Fibroblast of upper back skin (primary cell): ENCODE measurements at places on chromosomes 5 and 9.

DNA sequence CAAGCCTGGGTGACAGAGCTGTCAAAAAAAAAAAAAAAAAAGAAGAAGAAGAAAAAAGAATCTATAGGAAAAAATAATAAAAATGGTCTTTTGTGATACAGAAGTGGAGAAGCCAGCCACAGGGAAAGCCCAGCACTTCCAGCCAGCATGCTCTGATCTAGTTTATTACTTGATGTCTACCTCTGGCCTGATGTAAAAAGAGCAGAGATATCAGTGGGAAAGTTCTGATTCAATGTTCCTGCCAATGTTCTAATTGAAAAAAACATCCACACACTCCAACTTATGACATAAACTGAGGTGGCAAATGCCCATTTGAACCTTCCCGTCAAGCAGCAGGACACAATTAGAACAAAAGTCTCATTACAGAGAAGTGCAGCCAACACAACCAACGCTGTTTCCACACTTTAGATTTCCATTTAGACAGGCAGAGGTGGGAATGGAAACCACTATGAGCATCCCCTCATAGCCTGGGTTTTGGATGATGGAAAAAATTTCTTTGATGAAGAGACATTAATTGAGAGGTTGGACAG lies 5.7 kb downstream of the RBM18 start:
- DNase-seq: no peak

GRCh38 chr5:113202746-113203716 lies 226.4 kb downstream of the DCP2 start:
- no peak for DNase-seq

DNA sequence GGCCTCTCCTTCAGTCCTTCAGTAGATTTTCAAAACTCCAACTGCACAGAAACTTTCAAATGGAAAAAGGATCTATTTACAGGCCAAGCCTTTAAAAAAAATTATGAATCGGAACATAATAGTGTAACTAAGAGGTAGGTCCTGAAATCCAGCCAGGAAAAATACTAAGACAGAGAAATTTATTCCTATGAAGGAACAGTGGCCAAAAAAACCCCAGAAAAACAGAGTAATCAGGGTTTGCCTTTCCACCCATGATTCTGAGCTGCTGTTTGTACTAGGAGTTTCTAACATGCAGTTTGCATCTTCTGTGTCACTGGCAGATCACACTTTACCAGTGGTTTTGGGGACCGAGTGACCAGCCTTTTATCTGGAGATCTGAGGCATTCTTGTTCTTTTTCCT lies 93.1 kb upstream of the TMED7 start:
- DNase-seq: no peak

DNA sequence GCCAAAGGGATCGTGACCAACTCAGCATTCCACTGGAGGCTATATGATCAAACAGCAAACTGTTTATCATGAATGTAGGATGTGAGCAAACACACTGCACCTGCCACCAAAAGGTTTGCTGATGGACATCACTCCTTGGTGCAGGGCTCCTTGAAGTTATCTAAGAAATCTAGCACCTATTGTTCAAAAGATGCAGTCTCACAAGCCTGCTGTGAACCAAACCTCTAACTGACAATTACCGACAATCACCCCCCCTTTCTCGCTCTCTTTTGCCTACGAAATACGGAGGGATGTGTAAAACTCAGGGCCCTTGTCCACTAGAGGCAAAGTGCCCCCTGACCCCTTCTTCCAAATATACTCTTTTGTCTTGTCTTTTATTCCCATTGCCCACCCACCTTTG lies 2.5 kb upstream of the CLTA start:
- no peak for DNase-seq

- DNase-seq: no peak
These were observed 40.7 kb upstream of the RAD23B start for GRCh38 chr9:107242073-107243030.

GRCh38 chr5:171714851-171715250 lies 70.8 kb upstream of the SMIM23 start:
- no peak for DNase-seq

GRCh38 chr5:110104726-110105669 lies 415.3 kb downstream of the MAN2A1 start:
- DNase-seq: peak; percentile 27

GRCh38 chr5:151905557-151905961 lies 19.1 kb downstream of the GLRA1 start:
- DNase-seq: peak; percentile 51

DNA sequence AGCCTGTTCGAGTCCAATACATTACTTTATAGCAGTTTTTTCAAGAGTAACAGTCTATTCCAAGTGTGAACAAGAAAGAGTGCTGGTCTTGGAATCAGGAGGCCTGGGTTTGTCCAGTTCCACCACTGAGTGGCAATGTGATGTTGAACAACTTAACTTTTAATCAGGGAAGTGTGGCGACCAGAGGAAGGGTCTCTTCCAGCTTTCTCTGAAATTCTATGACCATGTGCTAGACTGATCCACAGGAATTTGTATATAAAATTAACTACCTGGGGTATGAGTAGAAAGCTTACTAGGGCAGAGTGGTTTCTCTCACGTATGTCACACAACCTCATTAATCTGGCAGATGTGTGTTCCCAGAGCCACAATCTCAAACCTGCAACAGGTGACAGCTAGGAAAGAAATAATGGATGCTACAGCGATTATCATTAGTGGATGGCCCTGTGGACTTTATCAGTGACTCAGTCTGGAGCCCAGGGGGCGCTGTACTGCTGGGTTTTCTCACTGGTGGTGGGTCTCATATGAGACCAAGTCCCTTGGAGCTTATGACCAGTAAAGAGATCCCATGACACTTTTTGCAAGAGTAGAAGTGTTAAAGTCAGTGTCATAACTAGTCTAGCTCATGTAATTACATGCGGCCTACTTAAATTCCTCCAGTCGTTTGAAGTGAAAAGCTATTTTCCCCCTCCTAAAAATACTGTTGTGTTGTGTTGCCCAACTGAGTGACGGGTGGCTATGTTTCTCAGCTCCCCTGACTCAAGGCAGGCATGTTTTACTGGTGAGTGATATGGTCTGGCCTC lies 116.5 kb downstream of the GDNF start:
- peak; percentile 66 for DNase-seq

GRCh38 chr5:172078726-172079345 lies 72.4 kb upstream of the FBXW11 start:
- peak; percentile 38 for DNase-seq

GRCh38 chr5:1875281-1875842 lies 7.4 kb downstream of the IRX4 start:
- no peak for DNase-seq

GRCh38 chr5:149935431-149935901 lies 9.1 kb downstream of the PDE6A start:
- DNase-seq: no peak

- DNase-seq: no peak
These were observed 354.2 kb downstream of the MRPS30 start for GRCh38 chr5:45162974-45163373.

DNA sequence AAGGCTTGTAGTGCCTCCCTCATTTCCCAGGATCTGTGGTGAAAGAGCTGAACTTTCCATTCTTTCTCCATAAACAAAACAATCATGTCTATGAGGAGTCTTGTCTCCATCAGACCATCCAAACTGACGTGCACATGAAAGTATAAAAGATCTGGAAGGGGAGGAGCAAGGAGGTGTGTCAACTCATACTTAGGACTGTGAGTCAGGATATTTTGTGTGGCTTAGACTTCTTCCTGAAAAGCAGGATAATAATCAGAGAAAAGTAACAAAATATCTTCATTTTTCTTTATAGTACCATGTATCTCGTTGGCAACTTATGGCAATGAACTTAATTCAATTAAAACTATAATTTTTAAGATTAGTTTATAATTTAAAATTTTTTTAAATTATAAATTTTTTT lies 96.0 kb upstream of the PRRC1 start:
- DNase-seq: no peak

- peak; percentile 44 for DNase-seq
These were observed 123.7 kb downstream of the NTRK2 start for GRCh38 chr9:84793251-84793650.

GRCh38 chr5:96110300-96110699 lies 148.6 kb upstream of the ELL2 start:
- DNase-seq: no peak

DNA sequence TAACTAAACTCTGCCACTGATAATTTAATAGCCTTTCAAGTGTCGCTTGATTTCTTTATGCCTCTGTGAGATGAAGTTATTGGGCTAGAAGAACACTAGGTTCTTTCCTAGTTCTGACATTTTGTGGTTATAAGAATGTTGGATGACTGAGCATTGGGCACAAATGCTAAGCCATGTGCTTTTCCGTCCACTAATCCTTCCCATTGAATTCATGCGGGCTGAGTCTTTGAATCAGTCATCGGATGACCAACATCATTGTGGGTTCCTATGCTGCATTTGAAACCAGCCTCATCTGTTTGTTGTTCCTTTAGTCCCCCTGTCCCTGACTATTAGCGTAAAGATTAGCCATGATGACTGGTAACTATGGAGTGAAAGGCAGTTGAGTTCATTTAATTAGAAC lies 58.5 kb downstream of the ALDH1A1 start:
- DNase-seq: peak; percentile 48

GRCh38 chr9:27836661-27837401 lies 263.6 kb upstream of the C9orf72 start:
- DNase-seq: no peak

DNA sequence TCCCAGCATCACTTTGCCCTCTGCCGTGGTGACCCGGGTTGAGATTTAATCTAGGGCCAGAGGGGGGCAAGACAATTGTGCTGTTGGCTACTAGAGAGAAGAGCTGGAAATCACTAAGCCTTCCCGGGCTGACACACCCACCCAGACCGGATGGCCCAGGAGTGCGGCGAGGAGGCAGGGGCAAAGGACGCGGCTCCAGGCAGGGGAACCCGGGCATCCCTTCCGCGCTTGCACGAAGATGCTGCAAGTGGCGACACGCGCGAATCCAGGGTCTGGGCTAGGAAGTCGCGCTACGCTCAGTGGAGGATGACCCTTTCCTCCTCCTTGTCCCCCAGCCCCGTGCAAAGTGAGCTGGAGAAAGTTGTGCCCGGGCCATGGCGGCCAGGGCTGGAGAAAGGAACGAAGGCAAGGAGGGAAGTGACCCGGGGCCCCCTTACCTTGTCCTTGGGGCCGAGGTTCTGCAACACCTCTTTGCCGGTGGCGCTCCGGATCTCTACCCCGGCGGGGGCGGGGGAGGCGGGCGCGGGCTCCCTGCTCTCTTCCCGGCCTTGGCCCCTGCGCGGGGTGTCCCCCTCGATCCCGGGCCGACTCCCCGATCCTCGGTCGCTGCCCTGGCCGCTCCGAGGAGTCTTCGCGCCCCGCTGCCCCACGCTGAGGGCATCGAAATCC lies 693 bp downstream of the DPYSL3 start:
- no peak for DNase-seq

DNA sequence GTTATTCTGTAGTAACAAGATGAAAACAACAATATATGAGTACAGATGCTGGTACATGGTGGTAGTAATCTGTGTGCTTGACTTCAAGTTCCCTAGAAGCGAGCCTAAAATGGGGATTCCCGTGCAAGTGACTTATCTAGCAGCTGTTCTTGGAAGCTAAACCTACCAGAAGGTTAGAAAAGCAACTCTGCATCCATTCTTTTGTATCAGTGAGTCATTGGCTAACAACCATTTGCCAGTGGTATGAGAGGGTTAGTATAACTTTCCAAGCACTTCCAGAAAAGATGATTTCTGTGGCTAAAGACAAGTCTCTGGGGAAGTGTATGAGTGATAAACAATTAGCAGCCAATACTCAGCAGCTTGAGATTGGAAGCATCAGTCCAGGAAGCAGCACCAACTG lies 787.7 kb upstream of the CDH6 start:
- peak; percentile 0 for DNase-seq

DNA sequence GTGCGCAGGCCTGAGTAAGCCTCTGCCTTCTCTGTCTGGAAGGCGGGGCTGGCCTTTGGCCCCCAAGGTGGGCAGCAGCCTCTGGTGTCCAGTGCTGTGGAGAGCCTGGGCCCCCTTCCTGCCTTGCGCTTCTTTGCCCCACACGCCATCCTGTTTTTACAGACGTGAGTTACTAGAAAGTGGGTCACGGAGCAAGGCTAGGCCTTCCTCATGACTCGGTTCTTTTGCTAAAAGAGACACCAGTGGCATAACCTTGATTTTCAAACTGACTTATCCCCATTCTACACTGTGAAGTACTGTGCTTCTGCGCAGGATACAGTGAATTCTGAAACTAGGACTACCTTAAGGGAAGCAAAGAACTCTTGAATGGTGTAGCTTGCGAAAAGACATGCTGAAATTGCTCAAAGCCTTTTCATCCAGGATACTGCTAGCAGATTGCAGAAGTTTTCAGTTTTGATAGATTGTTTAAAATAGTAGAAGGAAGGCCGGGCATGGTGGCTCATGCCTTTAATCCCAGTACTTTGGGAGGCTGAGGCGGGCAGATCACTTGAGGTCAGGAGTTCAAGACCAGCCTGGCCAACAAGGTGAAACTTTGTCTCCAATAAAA lies 7.2 kb downstream of the ROPN1L start:
- no peak for DNase-seq

DNA sequence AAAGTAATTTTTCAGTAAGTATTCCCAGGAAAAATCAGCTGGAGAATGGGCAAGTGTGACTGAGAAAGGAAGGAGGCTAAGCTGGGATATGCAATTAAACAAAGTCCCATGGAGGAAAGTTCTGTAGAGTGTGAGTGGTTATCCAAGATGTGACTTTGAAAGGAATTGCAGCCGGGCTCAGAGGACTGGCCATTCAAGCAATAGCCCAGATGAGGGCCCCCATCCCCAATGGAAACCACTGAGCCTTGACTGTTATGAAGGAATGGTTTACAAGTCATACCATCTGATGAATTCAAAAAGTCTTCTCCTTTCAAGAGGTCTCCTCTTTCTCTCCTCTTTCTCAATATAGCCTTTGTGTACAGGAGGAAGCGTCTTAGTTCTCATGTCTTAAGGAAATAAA lies 6.5 kb downstream of the LVRN start:
- no peak for DNase-seq

DNA sequence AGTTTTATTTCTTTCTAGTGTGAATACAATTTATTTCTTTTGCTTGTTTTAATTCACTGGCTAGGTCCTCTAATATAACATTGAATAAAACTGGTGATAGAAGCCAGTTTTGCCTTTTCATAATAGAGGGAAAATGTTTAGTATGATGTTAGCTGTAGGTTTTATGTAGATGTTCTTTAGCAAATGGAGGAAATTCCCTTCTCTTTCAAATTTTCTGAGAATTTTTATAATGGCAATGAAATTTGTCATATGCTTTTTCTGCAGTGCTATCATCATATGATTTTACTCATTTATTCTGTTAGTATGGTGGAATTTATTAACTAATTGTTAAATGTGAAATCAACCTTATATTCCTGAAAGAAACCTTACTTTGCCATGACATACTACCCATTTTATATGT lies 18.1 kb upstream of the MACROH2A1 start:
- no peak for DNase-seq

DNA sequence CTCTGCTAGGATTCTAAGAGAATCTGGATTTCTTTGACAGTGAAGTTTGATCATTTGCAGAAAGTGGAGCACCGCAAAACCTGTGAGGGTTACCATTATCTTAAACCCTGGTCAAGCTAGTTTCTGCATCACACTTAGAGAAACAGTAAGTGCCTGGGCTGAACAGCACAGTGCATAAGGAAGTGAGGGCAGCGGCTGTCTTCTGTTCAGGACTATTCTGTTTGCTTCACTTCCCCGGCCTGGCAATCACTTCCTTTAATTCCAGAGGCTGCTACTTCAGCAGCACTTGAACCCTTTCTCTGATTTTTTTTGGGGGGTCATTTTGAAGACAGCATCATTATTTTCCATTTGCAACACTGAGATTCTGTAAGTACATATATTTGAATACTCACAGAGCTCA lies 32.0 kb downstream of the SEMA6A start:
- DNase-seq: no peak
